NCI-H2171 (cell line): ENCODE measurements at places on chromosomes 5 and 9.

DNA sequence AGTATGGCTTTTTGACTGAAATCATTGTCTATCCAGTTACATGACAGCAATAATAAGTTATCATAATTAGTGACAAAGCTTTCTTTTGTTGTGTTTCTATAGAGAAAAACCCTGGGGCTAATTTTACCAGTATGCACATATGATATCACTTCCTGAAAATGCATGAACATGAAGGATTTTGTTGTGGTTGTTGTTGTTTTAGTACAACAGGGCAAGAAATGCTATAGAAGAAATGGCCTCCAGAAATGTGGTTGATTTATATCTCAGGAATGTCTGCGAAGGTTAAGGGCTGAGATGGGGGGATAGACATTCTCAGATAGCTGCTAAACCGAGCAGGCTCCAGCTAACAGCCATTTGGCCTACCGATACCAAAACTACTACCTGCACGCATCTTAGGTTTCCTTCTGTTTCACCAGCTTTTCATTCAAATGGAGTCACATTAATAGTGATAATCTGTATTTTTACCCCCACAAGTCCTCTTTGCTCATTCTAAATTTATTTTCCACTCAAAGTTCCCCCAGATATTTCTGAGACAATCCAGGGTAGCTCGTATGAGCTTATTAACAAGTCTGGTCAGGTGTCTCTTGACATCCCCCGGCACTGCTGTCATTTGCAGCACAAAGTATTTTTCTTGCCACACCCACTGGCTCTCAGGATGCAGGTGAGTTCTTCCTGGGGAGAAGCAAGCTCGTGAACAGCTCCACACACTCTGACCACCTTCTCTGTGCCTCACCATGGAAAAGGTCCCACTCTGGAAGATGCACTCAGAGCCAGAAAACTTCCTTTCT lies 232.4 kb upstream of the GAS1 start:
- no peak for DNase-seq

- peak; percentile 23 for DNase-seq
These were observed 41.7 kb downstream of the RXRA start for GRCh38 chr9:134367791-134368490.

- peak; percentile 65 for DNase-seq
These were observed 501.5 kb downstream of the SPATA31D1 start for GRCh38 chr9:82490019-82490499.

GRCh38 chr5:52999344-52999949 lies 10.3 kb downstream of the ITGA2 start:
- DNase-seq = no peak

DNA sequence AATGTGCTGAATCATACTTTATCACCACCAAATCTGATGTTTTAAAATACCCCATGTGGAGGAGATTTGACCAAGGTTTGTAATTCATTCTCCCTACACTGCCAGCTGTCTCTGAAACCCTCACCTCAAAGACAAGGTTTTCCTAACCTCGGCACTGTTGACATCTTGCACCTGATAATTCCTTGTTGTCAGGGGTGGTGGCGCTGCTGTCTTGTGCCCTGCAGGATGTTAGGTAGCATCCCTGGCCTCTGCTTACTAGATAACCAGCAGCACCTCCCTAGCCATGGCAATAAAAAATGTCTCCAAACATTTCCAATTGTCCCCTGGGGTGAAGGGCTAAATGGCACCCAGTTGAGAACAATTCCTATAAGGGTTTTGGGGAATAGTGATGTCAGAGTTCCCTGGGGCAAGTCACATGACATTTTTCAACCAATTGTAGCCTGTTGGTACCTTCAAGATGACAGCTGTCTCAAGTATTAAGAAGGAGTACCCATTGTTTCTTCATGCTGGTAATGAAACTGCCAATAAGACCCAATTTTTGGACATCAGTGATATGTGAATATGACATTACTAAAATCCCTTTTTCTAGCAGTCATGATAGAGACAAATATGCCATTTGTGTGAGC lies 160.6 kb upstream of the PLCXD3 start:
- DNase-seq = no peak

DNA sequence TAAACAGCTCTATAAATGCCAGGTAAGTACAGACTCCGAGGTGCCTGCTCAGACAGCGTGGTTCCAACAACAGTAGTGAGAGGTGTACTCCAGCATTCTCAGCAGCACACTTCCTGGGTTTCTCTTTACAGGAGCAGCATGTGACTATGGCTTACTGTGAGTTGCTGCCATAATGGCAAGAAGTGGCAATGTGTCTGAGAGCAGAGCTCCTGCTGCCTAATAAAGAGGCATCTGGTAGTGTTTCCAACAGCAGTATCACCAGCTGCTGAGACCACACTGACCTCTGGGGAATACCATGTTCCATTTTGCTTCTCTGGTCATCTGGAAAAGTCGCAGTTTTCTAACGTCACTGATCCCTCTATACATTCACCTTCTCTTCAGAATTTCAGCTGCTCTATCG lies 398.2 kb downstream of the SLCO4C1 start:
- DNase-seq = peak; percentile 48

- no peak for DNase-seq
These were observed 43.4 kb upstream of the TMC1 start for GRCh38 chr9:72477930-72478518.

GRCh38 chr9:71854811-71855210 lies 56.2 kb downstream of the ABHD17B start:
- DNase-seq = peak; percentile 63

- DNase-seq = no peak
These were observed 69.3 kb downstream of the MLLT3 start for GRCh38 chr9:20552874-20553557.

DNA sequence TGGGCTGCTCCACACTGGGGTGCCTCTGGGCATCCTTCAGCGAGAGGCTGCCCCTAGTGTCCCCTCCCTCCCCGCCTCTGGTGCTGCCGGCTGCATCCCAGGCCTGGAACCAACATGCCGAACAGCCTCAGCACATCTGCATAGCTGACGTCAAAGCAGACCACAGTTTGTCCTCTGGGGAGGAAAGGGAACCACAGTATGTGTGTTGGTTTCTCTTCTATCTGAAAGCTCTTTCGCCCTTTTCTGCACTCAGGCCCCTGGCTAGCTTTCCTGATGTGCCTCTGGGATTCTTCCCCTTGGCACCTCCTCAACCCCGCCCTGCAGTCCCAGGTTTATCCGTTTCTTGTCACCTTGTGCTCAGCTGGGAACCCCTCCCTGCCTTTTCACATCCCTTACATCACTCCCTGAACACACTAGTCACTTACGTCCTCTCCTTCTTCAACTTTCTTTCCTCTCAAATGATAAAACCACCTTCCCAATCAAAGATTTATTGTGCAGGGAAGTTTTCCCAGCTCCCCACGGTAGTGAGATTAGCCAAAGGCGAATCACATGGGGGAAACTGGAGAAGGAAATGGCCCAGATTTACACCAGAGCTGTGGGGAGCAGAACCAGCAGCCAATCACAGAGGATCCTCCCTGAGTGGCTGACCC lies 35.5 kb upstream of the B4GALT1 start:
- DNase-seq = no peak

- DNase-seq = no peak
These were observed 33.1 kb downstream of the SCGB3A1 start for GRCh38 chr5:180558232-180558631.

DNA sequence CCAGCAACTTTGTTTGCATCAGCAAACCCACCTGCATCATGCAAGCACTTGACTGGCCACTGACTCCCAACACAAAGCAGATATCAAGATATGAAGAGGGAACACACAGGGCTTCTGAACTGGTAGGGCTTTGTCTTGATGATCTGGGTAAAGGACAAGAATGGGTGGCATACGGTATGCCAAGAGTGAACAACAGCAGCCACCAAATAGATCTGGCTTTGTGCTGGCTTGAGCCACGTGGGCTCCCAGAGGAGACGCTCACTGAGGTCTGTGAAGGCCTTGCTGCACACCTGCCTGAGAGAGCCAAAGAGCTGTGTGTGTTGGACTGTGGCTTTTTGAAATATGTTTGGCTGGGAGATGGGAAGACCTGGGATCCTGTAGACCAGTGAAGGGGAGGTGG lies 43.5 kb downstream of the FGF1 start:
- no peak for DNase-seq

DNA sequence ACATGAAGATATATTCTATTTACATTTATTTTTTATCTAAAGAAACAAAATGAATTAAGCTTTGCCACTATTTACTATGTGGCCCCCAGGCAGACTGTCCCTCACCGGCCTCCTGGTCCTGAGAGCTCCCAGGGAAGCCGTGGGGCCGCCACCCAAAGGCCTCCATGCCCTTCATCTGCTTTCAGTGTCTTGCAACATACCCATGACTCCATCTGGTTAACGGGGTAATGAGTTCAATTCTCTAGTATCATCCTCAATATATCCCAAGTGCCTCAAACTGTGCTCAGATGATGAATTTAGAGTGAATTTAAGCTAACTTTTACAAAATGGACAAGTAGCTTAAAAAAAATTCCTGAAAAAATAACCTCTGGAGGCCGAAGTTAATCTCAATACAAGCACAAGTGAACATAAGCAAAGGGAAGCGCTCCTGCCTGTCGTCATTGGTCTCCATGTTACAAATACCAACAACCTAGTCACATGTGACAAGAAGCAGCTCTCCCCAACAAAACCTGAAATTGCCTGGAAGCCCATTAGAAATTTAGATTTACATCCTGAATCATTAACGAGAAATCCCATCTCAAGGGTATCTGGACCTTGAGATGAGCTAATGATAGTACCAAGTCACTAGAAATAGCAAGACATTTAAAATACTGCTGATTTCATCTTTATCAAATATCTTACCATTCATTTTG lies 26.1 kb downstream of the DAP start:
- DNase-seq = no peak

DNA sequence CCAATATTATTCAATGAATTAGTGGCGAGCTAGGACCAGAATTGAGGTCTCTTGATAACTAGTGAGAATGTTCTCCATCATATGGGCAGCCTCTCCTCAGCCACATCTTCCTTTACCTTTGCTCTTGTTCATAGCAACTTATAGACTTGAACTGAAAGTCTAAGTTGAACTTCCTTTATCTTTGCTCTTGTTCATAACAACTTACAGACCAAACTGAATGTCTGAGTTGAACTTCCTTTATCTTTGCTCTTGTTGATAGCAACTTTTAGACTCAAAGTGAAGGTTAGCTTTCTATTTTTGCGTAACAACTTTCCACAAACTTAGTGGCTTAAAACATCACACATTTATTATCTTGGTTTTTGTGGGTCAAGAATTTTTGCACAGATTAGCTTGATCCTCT lies 146.4 kb upstream of the C9orf72 start:
- DNase-seq = no peak

GRCh38 chr9:27659001-27659400 lies 85.7 kb upstream of the C9orf72 start:
- DNase-seq = no peak

GRCh38 chr5:126054577-126055347 lies 368.4 kb upstream of the GRAMD2B start:
- no peak for DNase-seq

GRCh38 chr9:105216440-105217178 lies 27.8 kb upstream of the SLC44A1 start:
- DNase-seq = no peak

DNA sequence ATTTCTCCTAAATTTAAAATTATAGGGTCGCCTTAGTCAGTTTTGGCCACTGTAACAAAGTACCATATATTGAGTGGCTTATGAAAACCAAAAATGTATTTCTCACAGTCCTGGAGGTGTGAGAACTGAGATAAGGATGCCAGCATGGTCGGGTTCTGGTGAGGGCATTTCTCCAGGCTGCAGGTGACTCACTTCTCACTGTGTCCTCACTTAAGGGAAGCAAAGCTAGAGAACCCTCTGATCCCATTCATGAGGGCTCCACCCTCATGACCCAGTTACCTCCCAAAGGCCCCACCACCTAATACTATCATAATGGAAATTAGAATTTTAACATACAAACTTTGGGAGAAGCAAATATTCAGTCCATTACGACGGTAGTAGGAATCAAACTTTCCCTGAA lies 75.1 kb upstream of the FBN2 start:
- no peak for DNase-seq

DNA sequence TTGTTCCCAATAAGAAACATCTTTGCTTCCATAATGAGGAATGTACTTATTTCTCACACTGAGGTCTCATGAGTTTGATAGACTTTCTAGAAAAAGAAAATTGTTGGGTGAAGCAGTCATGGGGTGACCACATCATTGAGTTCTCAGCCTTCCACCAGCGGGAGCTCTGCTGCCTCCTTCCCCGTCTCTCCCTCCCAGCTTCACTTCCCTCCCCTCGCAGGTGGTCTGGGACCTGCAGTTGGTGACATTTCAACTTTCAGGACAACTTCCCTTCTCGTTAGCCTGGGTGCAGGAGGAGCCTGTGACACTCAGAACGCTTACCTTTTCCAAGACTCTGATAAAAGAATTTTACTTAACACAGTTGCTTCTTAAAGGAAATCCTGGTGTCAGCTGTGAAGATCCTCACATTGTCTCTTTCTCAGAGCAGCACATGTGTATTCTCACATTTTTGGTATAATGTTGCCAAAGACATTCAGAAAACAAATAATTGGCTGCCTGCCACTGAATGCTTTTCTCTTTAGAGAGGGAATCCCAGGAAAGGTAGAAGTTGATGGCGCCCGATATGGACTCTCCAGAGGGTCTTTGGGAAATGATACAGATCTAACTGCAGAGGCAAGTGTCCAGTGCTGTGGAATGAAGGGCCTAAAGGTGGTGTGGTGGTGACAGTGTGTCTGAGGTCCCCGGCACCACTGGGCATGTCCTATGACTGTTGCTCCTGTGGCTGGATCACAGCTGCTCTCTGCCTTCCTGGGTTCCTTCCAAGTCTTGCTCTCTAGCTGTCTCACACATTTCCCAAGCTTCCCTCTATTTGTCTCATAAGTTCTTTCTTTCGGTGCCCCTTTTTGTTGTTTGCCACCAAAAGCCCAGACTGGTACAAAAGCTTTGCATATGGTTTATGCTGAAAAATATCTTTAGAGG lies 238.1 kb downstream of the GAS1 start:
- DNase-seq = no peak

- no peak for DNase-seq
These were observed 36.2 kb downstream of the UNC5A start for GRCh38 chr5:176846335-176847140.

GRCh38 chr9:116154334-116154975 lies 864 bp downstream of the PAPPA start:
- peak; percentile 28 for DNase-seq
